ENCODE measurements at places on chromosomes 6 and 20.

GRCh38 chr20:34549291-34549928 is 9.1 kb upstream of the MAP1LC3A start:
- no peak for DNase-seq

GRCh38 chr20:38515631-38516030 is 43.0 kb downstream of the RALGAPB start:
- DNase-seq = no peak

DNA sequence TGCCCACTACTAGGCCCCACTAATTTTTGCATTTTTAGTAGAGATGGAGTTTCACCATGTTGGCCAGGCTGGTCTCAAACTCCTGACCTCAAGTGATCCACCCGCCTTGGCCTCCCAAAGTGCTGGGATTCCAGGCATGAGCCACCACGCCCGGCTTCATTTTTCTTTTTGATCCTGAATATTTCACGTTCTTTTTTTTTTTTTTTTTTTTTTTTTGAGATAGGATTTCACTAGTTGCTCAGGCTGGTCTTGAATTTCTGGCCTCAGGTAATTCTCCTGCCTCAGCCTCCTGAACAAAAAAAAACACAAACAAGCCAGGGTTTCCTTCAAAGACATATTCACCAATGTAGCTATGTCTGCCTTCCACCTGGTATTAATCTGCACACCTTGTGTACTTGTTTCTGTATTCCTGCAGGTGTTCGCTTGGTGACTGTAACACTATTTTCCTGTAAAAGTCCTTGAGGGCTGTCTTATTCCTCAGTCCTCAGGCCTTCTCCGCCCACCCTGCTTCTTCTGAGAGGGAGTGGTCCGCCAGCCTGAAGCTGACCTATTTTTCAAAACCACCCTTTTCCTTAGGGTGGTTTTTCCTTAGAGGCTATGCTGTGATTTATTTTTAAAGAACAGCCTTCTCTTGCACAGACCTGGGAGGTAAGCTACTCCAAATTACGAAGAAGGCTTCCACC is 36.1 kb upstream of the PNRC1 start:
- no peak for DNase-seq

GRCh38 chr20:19074828-19075516 is 137.5 kb upstream of the SLC24A3 start:
- DNase-seq = peak; percentile 86

- DNase-seq = no peak
Observed at GRCh38 chr6:114281496-114281895, 61.3 kb downstream of the HS3ST5 start.

- no peak for DNase-seq
Observed at GRCh38 chr6:116016846-116017545, 43.7 kb downstream of the FRK start.

DNA sequence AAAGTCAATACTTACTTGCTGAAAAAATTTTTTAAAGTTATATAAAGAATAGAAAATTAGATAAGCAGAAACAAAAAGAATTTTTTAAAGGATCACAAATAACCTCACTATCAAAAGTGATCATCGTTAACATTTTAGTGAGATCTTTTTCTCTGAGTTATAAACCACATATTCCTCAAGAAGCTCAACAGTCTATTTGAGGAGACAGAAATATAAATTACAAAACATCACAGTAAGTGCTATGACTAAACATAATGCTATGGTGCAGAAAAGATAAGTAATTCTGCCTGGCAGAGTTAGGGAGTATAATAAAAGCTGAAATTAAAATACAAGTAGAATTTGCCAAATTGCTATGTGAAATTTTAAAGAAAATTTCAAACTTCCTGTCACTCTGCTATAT is 226.7 kb downstream of the LMBRD1 start:
- DNase-seq = no peak

DNA sequence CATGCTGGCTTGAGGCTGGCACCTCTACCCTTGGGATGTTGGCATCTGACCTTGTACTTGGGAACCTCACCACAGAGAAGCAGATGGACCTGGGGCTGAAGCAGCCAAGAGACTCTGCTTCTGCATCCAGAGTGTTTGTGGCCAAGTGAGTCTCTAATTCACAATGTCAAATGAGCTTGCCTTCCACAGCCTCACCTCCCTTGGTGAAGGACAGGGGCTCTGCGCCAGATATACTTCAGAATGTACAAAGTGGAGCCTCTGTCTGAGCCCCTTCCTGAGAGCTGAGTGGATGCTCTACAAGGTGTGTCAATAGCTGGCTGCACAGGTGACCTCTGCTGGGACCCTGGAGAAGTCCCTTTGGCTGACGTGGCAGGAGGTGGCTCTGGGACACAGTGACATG is 508.9 kb downstream of the CDH26 start:
- no peak for DNase-seq

DNA sequence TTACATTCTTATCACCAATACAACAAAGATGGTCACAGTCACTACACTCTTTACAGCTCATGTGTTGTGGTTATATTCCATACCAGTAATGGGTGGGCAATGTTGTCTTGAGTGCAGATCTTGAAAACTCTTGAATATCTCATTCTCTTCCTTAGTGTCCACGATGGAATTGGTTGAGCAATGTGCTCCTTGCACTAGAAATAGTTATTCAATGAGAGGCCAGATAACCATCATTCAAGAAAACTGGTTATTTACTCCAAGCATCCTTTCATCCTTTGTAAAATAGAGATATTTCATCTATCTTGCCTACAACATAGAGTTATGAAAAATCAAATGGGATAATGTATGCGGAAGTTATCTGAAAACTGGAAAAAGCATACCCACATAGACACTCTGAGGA is 215.9 kb downstream of the ARHGAP18 start:
- no peak for DNase-seq

DNA sequence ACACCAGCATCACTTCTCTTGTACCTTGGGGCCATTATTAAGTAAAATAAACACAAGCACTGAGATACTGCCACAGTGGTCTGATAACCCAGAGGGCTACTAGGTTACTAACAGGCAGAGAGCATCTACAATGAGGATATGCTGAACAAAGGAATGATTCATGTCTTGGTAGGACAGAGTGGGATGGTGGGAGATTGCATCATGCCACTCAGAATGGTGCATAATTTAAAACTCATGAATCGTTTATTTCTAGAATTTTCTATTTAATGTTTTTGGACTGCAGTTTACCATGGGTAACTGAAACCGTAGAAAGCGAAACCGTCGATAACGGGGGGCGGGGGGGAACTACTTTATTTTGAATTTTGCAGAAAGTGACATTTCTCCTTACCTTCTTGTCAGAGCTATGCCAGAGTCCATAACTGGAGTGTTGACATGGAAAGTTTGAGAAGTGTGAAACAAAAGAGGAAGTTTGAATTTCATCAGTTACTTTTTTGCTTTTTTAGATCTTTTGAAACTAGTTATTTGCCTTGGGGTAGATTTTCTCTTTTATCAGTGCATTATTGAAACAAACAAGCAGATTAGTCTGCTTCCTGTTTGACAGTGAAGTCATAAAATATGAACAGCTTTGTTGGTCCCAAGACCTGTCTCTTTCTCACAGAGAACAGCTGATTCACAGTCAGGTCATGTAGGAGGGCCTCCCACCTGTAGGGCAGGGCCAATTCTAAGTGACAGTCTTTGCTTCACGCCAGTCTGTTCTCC is 124.9 kb downstream of the KLHL32 start:
- no peak for DNase-seq

DNA sequence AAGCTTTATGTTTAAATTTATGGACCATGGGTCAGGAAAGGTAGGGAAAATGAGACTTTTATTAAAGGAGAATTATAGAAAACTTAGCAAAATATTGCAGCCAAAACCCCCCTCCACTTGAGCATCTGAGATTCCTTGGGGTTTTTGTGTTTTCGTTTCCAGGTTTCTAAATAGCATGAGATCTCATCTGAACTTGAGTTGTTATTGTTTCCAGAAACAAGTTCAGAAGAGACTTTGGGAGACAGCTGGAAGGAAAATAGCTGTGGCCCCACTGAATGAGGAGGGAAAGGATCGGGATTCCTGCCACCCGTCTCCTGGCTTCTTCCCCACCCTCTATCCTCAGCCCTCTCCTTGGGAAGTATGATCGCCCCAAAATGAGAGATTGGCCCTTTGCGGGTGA is 75.5 kb downstream of the TBC1D7 start:
- DNase-seq = no peak

- DNase-seq = no peak
Observed at GRCh38 chr20:23856736-23857135, 22.8 kb downstream of the CST5 start.

- no peak for DNase-seq
Observed at GRCh38 chr6:69771158-69771906, 25.5 kb downstream of the LMBRD1 start.

DNA sequence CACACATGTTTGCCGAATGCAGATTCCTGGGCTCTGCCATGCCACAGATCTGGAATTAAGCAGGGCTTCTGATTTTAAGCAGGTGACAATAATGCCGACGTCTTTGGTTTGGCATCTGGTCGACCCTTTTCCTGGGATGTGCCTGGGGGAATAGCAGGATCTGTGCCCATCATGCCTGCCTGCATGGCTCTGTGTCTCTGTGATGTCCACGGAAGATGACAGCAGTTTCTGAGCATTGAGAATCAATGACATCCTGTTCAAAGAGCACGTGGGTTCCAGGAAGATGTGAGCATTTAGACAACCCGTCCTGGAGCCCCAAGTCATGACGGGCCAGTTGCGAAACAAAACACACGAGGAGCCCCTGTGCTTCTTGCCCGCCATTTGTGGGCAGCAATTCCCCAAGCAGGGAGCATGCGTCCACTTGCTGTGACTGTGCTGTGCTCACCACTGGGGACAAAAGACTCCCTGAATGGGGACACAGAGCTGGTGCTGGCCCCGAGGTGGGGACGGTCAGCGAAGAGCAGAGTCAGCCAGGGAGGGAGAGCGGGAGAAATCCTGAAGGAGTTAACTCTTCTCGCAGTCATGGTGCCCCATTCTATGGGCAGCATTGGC is 110.1 kb downstream of the ERMARD start:
- no peak for DNase-seq

DNA sequence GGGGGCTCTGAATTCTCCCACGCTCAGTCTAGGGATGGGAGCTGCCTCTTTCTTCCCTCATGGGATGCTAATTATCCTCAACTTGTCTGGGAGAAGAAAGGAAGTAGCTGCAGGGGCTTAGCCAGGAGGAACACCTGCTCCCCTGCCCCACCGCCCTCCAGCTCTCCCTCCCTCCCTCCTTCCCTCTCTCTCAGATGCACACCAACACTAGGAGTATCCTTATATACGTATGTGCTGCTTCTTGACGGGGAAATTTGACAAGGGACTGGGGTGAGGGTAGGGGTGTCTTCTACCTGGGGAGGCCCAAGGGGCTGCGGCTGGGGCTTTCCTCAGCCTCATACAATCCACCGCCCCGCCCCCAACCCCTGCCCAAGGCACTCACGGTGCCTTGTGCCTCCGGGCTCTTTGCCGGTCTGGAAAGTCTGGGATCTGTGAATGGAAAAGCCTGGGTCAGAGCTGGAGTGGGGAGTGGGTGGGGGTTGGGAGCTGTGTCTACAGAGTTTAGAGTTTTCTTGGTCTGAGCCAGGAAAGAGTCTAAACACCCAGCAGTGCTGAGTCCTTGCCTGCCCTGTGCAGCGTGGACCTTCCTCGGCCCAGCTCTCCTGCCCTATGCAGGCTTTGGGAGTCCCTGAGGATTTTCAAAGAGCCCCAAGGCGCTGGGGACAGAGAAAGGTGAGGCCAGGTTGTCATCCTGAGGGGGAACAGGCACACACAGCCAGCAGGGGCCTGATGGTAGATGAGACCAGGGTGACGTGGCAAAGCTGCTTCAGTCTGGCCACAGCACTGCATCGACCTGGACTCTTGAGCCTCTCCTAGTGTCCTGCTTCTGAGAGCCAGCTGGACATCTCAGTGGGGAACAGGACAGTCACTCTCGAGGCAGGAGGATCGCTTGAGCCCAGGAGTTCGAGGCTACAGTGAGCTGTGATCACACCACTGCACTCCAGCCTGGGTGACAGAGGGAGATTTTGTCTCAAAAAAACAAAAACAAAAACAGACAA is 29.3 kb upstream of the EMILIN3 start:
- DNase-seq = no peak

DNA sequence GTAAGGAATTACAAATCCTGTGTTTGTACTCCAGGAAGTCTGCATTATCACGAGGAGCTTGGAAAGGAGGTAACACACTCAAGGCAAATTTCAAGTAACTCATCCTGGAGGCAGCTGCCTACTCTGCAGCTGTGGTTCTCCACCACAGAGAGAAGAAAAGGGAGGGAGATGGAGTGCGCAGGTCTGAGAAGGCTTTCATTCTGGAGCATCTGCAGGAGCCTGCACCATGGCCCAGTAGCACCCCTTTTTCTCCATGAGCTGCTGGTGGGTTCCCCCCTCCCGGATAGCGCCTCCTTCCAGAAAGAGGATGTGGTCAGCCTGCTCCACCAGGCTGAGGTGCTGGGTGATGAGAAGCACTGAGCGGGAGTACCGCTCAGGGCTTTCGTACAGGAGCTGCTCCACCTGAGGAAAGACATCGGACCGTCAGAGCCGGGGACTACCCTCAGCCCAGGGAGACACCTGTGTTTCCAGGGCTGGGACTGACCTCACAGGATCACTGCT is 1.6 kb upstream of the PSMB8 start:
- peak; percentile 14 for DNase-seq
